ENCODE measurements at places on chromosomes 5 and 9.

- DNase-seq = no peak
Observed at GRCh38 chr9:35628389-35628991, 10.3 kb upstream of the CD72 start.

DNA sequence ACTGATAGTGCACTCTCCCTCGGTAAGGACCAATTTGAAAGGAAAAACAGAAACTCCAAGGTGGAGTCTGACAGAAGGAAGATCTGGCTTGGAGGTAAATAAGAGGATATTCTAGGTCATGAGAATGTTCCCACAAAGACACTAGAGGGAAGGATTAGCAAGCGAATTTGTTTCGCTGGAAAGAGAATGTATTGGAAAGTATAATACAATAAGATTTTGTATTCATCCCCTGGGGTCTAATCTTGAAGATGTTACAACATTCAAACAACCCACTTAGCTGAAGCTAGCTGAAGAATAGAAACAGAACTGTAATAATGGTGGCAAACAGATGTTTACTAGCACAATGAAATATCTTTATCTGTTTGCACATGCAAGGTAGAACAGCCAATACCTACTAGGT lies 158.7 kb downstream of the GNAQ start:
- no peak for DNase-seq

DNA sequence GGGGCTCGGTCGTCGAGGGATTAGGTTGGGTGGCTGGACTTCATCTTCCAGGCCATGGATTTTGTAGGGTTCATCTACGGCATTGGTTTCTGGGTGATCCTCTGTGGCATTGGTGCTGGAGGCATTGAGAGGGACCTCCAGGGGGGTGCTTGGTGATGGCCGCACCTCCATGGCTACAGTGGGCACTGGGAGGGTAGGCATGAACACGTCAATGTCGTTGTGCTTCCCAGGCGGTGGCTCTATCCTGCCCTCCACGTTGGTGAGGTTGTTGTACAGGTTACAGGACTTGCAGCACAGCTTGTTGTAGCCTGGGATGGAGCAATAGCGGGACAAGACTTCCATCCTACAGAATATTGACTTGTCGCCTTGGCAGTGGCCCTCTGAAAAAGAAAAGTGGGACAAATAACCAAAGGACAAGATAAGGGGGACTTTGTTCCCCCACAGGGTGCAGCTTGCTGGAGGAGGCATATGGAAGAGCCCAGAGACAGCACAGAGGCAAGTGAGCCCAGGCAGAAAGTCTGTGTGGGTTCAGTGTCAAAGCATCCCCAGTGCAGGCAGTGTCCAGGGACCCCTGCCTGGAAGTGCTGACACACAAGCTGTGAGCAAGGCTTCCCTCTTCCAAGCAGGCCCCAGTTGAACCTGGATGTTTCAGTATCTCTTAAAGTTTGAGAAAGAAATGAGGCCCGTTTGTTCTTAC lies 53.9 kb downstream of the ZNF354C start:
- no peak for DNase-seq

DNA sequence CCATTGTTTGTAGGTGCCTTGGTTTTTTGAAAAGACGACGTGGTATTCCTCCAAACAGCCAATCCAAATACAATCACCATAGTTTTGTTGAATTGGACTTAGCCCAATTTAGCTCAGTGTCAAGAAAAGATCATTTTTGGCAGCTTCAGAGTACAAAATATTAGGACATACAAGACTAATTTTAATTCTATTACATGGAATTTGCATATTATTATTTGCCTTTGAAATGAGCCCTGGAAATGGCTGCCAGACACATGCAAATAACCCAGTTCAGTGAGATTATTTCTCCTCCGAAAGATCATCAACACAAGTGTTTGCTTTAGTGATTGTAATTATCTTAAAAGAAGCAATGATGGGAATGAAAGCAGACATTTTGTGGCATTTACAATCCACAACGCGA lies 89.3 kb downstream of the PLK2 start:
- no peak for DNase-seq

- DNase-seq = no peak
Observed at GRCh38 chr5:175561085-175561484, 82.7 kb downstream of the SFXN1 start.

DNA sequence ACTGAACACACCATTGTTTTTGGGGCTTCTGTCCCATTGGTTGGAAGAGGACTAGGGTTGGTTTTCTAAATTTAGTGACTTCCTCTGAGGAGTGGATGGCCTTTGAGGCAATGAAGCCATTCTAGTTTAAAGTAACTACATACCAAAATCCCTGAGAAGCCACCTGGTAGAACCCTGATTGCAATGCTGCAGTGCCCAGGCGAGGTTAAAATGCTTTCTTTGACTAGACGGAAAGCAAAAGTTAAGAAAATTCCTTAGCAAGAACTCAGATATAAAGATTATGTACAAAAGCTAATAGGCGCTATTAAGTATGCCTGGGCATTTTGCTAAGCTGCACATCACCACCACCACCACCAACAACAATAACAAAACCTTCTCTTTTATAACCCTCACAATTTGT lies 20.6 kb downstream of the GLRX start:
- no peak for DNase-seq

DNA sequence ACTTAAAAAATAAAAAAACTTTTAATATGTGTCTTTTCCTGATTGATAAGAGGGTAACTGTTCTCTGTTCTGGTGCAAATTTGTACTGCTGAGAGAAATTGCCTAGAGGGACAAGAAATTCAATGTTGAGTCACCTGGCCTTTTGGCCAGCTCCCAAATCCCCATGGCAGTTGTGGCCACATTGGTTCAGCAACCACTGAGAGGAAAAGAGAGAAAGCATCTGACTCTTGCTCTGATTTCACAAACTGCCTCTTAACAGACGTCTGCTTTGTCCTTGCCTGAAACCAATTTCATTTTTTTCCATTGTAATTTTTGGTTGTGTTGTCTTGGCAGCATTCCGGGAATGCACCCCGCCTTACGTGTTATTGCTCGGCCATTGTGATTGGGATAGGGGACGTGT lies 42.4 kb downstream of the NTRK2 start:
- no peak for DNase-seq

GRCh38 chr5:31372124-31372523 lies 159.8 kb downstream of the DROSHA start:
- DNase-seq = no peak

DNA sequence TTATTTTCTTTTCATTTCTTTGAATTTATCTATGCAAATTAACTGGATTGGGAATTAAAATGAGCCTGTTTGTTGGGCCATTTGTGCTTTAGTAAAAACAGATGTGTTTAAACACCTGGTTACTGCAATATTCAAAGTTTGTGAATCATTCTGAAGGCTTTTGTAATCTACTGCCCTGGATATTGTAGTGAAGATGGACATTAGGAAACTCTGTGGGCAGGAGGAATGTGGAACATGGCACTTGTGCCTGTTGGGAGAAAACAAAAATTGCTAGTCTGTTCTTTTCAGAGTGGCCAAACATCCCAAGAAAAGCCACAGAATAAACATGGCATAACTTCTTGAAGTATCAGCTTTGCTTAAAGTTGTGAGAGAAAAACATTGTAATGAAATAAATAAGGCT lies 40.8 kb downstream of the CHSY3 start:
- DNase-seq = no peak

- no peak for DNase-seq
Observed at GRCh38 chr9:72332351-72332750, 32.7 kb downstream of the ZFAND5 start.

DNA sequence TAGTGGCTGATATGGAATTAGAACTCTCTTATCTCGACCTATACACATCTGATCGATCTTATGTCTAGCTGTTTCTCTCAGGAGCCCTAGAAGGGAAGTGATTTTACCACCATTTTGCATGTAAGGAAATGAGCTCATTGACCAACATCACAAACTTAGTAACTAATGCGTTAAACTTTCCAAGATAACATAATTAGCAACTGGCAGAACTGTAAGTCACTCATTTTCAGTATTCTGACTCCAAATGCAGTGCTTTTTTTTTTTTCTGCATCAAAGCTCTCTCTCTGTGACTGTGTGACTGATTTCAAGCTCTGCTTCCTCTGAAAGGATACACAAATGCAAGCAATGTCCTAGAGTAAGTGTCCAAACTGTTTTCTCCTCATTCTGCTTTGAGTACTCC lies 68.1 kb upstream of the FBXL7 start:
- no peak for DNase-seq

DNA sequence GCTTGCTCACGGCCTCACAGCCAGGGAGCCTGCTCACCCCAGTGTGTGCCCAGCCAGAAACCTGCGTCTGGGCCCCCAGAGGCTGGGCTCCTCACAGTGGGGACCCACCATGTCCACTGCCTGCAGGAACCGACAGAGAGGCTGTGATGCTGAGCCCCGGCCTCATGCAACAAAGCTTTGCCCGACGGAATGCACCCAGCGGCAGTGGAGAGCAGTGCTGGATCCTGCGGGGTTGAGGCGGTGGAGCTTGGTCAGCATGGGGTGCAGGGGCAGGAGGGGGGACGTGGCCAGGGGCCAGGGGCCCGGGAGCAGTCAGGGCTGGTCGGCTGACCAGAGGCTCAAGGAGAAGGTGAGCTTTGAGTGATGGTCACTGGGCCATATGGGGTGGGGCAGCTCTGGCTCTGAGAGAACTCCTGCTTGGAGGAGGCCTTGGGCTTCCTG lies 7.7 kb upstream of the CEP72 start:
- DNase-seq = no peak

- no peak for DNase-seq
Observed at GRCh38 chr5:128276537-128277216, 193.1 kb downstream of the SLC12A2 start.

DNA sequence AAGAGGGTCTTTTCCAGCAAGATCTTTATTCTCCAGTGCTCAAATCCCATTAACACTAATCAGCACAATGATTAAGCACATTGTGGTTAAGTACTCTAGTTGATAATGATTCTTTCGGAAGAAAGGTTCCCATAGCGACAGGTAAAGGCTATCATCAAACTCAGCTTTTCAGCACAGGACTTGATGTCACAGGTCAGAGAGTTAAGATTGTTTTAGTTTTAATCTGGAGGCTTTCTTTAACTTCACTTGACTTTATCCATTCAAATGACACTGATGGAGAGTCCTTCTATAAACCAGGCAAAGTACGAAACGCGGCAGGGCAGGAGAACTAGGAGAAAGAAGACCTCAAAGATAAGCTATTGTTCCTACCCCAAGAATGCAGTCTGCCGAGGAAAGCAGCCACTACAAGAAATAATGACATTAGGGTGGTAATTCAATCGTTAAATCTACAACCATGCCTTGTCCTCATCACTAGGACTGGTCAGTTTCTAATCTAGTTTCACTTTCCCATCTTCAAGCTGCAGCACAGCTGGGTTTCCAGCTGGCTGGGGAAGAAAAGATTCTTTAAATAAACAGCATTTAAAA lies 4.6 kb downstream of the NRG2 start:
- peak; percentile 21 for DNase-seq

- no peak for DNase-seq
Observed at GRCh38 chr5:329121-329735, 7.7 kb downstream of the AHRR start.

DNA sequence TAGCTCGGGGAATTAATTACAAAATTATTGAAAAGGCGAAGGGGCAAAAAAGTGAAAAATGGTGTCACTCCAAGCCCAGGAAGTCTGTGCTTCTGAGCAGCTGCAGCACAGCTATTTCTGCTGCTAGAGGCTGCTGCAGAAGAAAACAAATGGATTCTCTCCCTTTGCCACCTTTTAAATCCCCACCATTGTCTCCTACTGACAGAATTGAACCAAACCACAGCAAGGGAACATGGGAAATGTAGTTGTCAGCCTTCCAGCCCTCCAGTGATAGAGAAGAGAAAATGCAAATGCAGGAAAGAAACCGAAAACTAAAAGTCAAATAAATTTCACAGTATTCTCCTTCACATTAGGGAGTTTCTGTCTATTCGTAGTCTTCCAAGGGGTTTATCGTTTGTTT lies 33.4 kb upstream of the CDC42SE2 start:
- DNase-seq = no peak

- no peak for DNase-seq
Observed at GRCh38 chr5:172266676-172267092, 16.9 kb downstream of the UBTD2 start.

DNA sequence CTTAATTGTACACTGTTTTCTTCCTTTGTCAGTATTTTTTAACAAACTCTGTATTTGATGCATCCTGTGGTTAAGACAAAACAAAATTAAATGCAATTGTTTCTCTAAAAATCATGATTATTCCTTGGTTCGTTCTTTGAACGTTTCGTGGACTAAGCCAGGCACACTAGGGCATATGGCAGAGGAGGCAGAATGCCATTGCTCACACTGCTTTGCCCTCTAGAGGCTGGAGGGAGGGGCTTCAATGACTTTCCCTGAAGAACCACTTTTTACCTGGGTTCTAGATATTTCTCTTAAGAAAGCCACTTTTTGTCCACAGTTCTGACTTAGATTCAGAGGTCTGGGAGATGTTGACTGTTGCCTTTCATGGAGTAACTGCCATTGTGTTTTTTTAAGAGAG lies 236.2 kb upstream of the ADAMTSL1 start:
- DNase-seq = no peak

- no peak for DNase-seq
Observed at GRCh38 chr5:89929834-89930233, 479.7 kb downstream of the CETN3 start.

DNA sequence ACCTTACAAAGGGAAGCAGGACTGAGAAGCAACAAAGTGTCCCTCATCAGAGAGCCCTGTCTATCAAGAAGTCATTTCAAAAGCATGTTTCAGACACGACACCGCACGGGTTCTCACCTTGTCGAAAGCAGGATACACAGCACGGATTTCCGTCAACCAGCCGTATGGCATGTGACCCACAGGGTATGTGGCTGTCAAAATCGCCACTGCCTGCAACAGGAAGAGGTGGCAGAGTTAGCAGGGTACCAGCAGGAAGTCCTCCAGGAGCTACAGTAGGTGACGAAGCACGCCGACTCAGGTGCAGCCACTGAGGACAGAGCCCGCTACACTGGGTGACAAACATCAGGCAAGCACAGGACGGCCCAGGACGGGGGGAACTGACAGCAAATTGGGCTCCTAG lies 81.2 kb downstream of the OTULIN start:
- no peak for DNase-seq

DNA sequence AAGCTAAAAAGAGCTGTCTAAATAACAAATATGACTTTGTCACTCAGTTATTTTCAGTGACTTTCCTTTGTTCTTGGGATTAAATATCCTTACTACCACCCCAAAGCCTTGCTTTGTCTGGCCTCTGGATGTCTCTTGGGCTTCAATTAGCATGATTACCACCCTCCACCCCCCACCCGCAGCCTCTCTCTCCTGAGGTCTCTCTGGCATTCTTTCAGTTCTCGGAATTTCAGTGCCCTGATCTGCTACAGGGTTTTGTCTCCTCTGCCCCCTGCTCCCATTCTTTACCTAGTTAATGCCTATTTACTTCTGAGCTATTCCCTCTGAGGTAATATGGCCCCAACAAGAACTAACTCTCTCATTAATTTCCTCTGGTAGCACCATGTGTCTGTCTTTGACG lies 376.4 kb downstream of the DEPDC1B start:
- DNase-seq = no peak

GRCh38 chr5:119614838-119615237 lies 14.5 kb upstream of the FAM170A start:
- no peak for DNase-seq

GRCh38 chr9:129197978-129198318 lies 19.9 kb upstream of the IER5L start:
- no peak for DNase-seq

All from DMS 273 treated with DMSO at 0.1 percent for 48 hours (cell line).